ENCODE measurements at places on chromosomes 5 and 9. TPM values are rescaled to one million over a fixed set of nuclear protein-coding genes. Genes with fewer than 3 reads are reported as not detected.

Gene NPR3
- 3.0 TPM for total RNA-seq

Gene FOXD4
- not detected for total RNA-seq

Gene SOX30
- total RNA-seq, result 0.33 TPM

Gene LAMC3
- total RNA-seq, result 1.1 TPM

Gene SGCD
- 0.76 TPM for total RNA-seq

Gene GTF3C5
- 80.5 TPM for total RNA-seq

Gene DNAI1
- total RNA-seq, result 0.25 TPM

Gene GDA
- not detected for total RNA-seq

Gene EMB
- total RNA-seq, result 12.4 TPM

Gene SLC27A6
- 0.63 TPM for total RNA-seq

Gene CDC25C
- 20.2 TPM for total RNA-seq

Gene RHOBTB3
- total RNA-seq, result 57.8 TPM

Gene BTNL8
- total RNA-seq, result not detected

Gene SPATA31E1
- total RNA-seq, result not detected

Gene ARL10
- 15.3 TPM for total RNA-seq

Gene IL17B
- total RNA-seq, result 0.38 TPM

Gene ELOVL7
- total RNA-seq, result 5.8 TPM

Gene DMGDH
- 3.3 TPM for total RNA-seq

Gene NPR2
- 19.2 TPM for total RNA-seq

Gene PSD2
- total RNA-seq, result under 0.01 TPM

Gene ELL2
- total RNA-seq, result 21.8 TPM

Gene SYK
- total RNA-seq, result 7.5 TPM

Gene CRHBP
- total RNA-seq, result 0.33 TPM

Gene CCL28
- 2.3 TPM for total RNA-seq

Gene NREP
- total RNA-seq, result 307 TPM

Gene MINAR2
- total RNA-seq, result not detected

Gene MRPL41
- 74.4 TPM for total RNA-seq

Gene NIM1K
- 0.13 TPM for total RNA-seq

Gene PPP3R2
- total RNA-seq, result not detected

Gene CORO2A
- 2.7 TPM for total RNA-seq

Gene TRPM3
- 0.63 TPM for total RNA-seq

Gene IL7R
- total RNA-seq, result 2.8 TPM

Gene CDH18
- not detected for total RNA-seq

Gene DAB2
- 27.2 TPM for total RNA-seq

Gene SMIM33
- total RNA-seq, result not detected

Gene SHROOM1
- 8.2 TPM for total RNA-seq

Gene PRR16
- 0.25 TPM for total RNA-seq

Gene DIPK1B
- total RNA-seq, result 18.1 TPM

Gene DBH
- not detected for total RNA-seq

Gene RUFY1
- 29.5 TPM for total RNA-seq

Gene GOLGA2
- total RNA-seq, result 41.7 TPM

Gene POU5F2
- total RNA-seq, result 0.16 TPM

Gene ENTREP1
- 1.3 TPM for total RNA-seq

Gene INSYN2B
- 0.76 TPM for total RNA-seq

Gene PAEP
- total RNA-seq, result not detected
